AG08395 (cell line): ENCODE measurements at places on chromosomes 11 and 22.

- no peak for DNase-seq
These were observed 21.2 kb downstream of the BLID start for GRCh38 chr11:122094836-122095235.

DNA sequence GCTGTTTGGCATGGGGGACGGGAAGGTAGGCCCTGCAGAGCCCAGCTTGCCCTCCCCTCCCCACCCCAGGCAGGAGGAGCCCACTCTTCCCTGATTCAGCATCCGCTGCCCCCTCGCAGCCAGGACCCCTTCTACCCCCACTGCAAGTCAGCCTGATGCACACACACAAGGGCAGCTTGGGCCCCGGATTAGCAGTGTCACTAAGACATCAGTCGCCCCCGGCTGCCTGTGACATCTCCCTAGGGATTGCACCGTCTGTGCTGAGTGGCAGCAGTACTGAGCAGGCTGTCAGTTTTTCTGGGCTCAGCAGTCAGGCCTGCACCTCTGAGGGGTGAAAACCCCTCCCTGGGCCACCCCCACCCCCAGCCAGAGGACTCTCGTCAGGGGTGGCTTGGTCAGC, 30.4 kb upstream of the SYT7 start:
- no peak for DNase-seq

- no peak for DNase-seq
These were observed 2.6 kb downstream of the PDE3B start for GRCh38 chr11:14645985-14646900.

DNA sequence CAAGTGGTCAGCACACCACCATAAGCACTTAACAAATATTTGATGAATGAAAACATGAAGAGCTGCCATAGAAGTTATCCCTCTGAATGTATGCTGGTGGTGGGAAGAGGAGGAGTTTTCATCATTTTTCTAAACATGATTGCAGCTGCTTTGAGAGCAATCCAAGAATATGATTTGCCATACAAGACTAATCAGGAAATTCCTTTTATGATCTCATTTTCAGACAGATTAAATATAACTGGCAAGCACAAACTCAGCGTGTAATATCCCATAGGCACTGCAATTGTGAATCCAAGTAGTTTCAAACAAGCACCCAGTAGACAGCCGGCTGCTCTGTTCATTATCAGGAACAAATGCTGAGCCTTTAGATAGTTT, 505.7 kb upstream of the LUZP2 start:
- DNase-seq = peak; percentile 50

GRCh38 chr11:72524711-72525110, 90.4 kb upstream of the CLPB start:
- DNase-seq = peak; percentile 81

DNA sequence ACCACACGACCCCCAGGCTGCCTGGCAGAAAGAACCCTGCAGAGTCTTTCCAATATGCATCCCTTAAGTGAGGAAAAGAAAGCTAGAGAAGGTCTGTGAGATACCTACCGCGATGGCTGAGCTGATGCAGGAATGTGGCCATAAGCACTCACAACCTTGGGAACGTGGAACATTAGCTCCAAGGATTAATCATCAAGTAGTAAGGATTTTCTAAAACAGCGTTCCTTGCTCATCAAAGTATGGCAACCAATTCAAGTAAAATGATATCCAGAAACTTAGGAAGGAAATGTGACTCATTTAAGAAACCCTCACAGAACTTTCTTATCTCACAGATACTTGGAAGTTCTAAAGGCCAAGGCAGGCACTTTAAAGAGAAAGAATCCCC, 12.8 kb downstream of the PACSIN2 start:
- peak; percentile 31 for DNase-seq

DNA sequence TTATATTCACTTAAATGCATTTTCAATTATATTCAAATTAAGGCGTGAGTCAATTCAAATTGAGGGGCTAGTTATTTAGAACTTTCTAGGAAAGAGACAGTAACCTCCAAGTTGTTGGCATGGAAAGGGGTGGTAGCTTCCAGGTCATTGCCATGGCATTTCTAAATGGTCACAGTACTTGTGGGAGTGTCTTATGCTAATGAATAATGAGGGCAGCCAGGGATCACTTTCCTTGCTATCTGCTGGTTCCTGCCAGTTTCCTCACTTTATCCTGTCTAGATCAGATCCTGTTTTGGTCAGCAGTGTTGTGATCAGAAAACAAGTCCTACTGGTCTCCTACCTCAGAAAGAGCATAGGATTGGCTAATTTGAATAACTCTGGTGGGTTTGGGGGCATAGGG, 21.8 kb upstream of the RNASEH2C start:
- no peak for DNase-seq

GRCh38 chr22:31431950-31432349, 32.5 kb downstream of the DRG1 start:
- DNase-seq = no peak

GRCh38 chr11:92104349-92104748, 120.3 kb upstream of the FAT3 start:
- DNase-seq = no peak

GRCh38 chr11:47912843-47913437, 64.8 kb upstream of the NUP160 start:
- peak; percentile 21 for DNase-seq
